ENCODE measurements at places on chromosomes 7 and 10. TPM values are rescaled to one million over a fixed set of nuclear protein-coding genes. Genes with fewer than 3 reads are reported as not detected.

GRCh38 chr10:43304687-43305333, 37.9 kb upstream of the RASGEF1A start:
- DNase-seq, result peak; percentile 59

DNA sequence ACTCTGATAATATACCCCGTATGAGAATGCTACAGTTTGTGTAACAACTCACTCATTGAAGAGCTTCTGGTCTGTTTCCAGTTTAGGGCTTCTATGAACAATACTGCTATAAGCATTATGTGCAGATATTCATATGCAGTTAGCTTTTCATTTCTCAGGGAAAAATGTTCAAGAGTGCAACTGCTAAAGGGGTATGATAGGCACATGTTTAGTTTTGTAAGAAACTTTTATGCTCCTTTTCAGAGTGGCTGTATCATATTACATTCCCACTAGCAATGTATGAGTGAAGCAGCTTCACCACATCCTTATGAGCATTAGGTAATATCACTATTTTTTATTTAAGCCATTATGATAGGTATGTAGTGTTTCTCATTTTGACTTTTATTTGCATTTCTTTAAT, 182.6 kb upstream of the CXCL12 start:
- no peak for DNase-seq

The PVRIG gene
- 34.6 TPM for total RNA-seq

DNA sequence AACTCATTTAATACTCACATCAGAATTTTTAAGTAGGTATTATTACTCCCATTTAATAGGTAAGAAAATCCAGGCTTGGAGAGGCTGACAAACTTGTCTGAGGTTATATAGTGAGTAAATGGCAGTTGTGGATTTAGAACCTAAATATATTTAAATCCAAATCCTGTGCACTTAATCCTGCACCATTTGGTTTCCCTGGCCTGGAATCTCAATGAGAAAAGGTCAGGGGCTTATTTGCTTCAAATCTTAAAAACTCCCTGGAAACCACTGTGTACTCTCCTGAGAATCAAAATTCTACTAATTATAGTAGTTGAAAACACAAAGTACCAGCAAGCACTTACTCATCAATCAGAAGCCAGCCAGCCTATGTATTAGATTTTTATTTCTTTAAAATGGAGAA, 97.7 kb downstream of the DNMBP start:
- DNase-seq, result no peak

- DNase-seq, result no peak
Measured at GRCh38 chr7:25953859-25954258, 198.1 kb upstream of the NFE2L3 start.

DNA sequence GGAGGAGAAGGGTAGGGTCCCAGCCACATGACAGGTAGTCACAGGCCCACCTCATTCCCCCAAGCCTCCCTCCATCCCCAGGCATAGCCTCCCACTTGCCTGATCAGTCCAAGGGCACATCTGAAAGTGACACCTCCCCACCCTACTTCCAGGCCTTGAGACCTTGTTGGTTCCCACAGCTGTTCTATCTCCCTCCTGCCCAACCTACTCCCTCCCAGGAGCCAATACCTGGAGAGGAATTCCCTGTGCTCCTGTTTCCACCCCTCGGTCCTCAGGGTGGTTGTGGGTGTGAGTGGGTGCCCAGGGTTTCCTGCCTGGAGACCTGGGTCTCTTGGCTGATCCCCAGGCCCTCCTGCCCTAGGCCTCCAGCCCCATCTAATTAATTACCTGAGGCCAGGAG, 11.6 kb upstream of the IMPDH1 start:
- DNase-seq, result no peak

DNA sequence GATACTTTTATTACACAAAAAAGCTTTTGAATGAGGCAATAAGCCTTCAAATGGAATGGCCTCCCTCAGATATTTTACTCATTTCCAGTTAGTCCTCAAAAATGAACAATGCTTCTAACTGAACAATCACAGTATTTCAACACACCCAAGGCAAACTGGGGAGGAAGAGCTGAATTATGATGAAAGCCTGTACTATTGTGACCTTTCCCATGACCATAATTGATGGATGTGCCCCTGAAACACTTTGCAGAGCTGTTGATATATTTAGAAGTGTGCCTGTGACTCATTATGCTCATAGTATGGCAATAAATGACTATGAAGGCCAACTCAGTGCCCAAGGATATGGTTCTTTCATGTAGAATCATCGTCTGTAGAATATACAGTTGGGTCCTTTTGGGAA, 248.1 kb downstream of the AHR start:
- DNase-seq, result no peak

DNA sequence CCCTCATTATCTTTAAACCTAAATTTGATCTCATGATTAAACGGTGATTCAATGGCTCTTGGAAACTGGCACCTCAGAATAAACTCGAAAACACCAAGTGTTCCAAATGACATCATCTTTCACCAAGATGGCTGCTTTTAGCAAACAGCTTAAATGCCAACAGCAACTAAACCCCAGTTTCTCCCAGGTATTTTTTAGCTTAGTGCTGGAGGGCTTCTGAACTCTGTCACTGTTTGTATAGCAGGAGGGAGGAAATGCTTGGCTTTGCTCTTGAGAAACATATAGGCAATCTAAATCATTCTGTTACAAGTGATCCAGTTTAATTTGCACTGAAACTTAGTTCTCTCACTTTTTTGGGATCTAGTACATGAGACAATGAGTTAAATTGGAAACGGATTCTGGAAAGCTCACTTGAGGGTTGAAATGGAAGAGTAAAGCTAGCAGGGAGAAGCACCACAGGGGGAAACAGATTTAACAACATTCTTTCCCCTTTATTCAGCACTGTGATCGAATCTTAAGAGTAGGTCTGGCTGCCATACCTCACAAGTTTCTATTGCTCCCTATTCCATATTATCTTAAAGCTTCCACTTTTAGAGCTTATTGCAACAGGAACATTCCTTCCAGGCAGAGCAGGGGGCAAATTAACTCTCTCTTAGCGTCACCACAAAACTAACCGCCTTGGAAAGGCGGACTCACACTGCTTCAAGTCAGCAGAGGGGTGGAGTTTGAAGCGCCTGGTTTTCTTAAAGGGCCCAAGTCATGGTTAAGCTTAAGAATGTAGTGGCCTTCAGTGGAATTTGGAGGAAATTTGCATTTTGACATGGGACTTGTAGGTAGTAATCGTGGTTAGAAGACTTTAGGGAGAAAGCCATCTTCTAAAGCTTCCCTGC, 1.8 kb upstream of the CCDC6 start:
- DNase-seq, result peak; percentile 53

- no peak for DNase-seq
Measured at GRCh38 chr10:4934391-4934987, 28.7 kb upstream of the AKR1C1 start.

GRCh38 chr7:130473876-130474275, 18.0 kb upstream of the MEST start:
- DNase-seq, result no peak

- DNase-seq, result no peak
Measured at GRCh38 chr10:128642023-128642422, 515.8 kb upstream of the MKI67 start.

Measured in CD8-positive, alpha-beta T cell (primary cell).